ENCODE measurements at places on chromosomes 6 and 20.

- peak; percentile 35 for DNase-seq
These were observed 7.7 kb upstream of the CAP2 start for GRCh38 chr6:17385660-17386059.

DNA sequence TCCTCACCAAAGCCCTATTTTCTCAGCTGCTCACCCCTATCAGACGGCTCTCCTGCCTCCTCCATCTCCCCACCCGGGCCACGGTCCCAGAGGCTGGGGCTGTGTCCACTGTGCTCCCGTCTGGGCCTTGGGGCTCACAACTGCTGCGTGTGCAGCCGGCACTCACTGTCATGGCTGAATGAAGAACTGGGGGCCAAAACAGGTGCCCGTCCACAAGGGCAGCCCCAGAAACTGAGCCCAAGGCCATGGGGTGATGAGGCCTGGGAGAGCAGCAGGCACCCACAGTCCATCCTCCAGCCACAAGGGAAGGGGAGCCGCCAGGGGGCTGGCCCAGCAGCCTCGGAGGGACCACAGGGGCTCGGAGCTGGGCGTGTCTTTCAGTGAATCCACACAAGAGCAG, 159.5 kb downstream of the DLL1 start:
- DNase-seq, result no peak

- no peak for DNase-seq
These were observed 131.6 kb upstream of the TAB2 start for GRCh38 chr6:149185799-149186357.

DNA sequence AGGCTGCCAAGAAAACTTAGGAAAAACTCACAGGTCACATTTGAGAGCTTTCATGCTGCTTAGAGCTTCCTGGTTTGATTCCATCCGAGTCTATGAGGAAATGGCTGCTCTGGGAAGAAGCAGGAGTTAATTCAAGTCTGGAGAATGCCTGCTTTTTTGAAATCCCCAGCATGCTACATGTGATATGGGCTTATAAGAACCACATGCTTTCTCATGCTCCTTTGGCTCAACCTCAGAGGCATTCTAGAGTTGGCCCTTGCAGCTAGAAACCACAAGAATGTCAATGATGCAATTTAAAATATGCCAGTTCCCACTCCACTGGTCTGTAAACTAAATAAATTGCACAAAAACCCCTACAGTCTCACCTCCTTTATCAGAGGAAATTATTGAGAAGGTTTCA, 142.9 kb upstream of the OLIG3 start:
- peak; percentile 54 for DNase-seq

DNA sequence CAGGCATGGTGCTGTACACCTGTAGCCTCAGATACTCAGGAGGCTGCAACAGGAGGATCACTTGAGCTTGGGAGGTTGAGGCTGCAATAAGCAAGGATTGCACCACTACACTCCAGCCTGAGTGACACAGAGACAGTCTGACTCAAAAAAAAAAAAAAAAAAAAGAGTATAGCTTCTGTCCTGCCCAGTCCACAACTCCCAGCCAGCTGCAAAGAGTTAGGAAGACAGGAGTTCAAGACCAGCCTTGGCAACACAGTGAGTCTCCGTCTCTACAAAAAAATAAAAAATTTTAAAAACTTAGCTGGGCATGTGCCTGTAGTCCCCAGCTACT, 28.3 kb upstream of the TLDC2 start:
- no peak for DNase-seq

DNA sequence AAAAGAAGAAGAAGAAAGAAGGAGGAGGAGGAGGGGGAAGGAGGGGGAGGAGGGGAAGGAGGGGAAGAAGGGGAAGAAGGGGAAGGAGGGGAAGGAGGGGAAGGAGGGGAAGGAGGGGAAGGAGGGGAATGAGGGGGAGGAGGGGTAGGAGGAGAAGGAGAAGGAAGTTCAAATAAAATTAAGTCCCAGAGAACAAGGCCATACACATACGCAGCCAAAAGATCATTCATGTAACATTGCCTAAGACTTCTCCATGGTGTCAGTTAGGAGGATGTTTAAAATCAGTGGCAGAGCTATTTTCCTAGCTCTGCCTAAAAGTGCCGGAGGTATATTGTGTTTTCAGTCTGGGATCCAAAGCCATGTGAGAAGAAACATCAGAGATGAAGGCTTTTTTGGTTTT, 75.8 kb downstream of the PLCB4 start:
- DNase-seq, result no peak

DNA sequence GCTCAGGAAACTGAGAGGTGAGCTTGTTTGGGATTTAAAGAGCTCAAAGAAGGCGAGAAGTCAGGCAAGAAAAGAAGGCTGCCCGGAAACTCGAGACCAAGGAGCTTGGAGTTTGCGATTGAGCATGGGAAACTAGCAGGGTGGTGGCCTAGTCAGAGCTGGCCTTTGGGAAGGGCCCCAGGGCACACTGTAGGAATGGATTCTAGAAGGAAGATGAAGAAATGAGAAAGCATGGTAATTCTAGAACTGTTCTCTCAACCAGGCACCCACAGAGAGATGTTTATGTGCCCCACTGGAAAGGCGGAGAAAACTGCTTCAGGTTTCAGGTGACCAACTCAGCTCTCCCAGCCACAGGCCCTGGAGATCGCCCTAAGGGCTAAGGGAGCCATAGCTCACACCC, 126.2 kb downstream of the FOXO3 start:
- DNase-seq, result no peak

GRCh38 chr6:169738976-169739529, 12.3 kb downstream of the DYNLT2 start:
- no peak for DNase-seq

- DNase-seq, result no peak
These were observed 22.4 kb upstream of the RIMS4 start for GRCh38 chr20:44832724-44833123.

GRCh38 chr20:47762699-47763268, 22.5 kb downstream of the SULF2 start:
- no peak for DNase-seq

DNA sequence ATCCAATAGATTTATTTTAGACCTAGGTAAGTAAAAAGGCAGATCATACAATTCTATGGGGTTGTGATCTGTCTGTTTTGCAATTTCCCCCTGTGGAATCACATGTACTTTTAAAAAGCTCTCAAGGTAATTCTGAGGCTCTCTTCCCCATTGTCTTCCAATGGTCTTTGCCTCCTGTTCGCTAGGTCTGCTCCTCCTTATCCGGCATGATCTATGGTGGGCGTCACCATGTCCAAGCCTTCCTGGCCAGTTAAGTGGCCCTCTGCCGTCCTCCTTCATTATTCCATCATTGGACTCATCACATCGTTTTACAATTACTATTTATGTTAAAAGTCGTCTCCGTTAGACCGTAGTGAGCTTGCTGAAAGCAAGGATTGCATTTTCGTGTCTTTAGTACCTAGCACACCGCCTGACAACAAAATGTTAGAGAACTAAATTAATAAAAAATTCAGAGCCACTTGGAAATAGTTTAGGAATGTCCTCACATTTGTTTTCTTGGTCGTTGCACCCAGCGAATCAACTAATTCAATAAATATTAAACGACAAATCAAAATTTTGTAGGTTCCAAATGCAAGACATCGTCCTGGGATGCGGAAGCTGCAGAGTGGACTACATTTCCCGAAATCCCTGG, 2.2 kb upstream of the STXBP5 start:
- DNase-seq, result no peak

DNA sequence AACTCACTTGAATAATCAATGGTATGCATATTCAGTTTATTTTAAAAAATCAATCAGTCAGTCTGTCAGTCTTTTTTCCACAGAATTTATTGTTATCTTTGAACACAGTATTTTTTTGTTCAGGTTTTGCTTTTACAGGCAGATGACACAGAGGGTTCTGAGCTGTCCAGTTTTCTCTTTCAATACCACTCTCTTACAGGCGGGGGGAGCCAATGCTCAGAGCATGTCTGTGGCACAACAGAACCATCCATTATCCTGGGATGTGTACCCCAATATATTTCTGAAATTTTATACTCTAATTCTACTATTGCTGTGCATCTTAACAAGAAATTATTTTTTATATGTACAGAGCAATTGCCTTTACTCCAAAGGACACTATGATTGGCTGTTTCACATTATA, 21.2 kb downstream of the ROS1 start:
- peak; percentile 18 for DNase-seq

DNA sequence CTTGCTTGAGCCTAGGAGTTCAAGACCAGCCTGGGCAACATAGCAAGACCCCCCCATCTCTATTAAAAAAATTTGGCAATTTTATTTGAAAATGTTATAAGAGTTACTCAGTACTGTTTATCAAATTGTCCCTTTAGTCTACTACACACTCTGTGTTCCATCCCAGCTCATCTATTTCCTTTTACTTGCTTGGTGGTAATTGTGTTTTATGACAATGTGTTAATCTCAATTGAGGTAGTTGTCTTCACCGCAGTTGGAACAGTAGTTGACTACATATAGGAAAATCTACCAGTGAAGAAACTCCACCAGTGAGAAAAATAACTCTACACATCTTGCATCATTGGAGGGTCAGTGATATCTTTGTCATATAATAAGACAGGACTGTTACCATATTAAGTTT, 8.0 kb downstream of the NCOA3 start:
- no peak for DNase-seq

DNA sequence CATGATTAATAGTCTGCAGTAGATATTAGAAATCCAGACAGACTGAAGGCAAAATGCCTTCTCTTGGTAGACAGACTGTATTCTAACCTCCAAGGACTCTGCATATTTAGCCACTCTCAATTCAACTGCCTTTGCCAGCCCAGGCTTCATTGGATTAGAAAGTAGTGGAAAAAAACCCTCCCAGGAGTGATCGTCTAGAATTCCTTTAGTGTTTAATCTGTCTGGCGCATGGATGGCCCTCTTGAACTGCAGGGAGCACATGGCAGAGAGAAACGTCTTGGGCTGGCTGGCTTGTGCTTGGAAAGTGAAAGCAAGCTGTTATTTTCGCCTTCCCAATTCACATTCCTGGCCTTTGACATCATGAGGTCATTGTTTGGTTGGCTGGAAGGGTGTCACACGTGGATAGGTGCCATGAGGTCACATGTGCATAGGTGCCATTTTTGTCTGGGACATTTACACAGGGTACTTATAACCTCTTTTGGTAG, 30.9 kb upstream of the NEDD9 start:
- DNase-seq, result peak; percentile 65

GRCh38 chr6:36252005-36252404, 17.9 kb upstream of the PNPLA1 start:
- no peak for DNase-seq
